ENCODE measurements at places on chromosomes 2 and 18. TPM values are rescaled to one million over a fixed set of nuclear protein-coding genes. Genes with fewer than 3 reads are reported as not detected.

The ABCB11 gene
- not detected for total RNA-seq

The YES1 gene
- total RNA-seq: 21.0 TPM

The VAMP5 gene
- 25.6 TPM for total RNA-seq

The FAM124B gene
- 7.9 TPM for total RNA-seq

DNA sequence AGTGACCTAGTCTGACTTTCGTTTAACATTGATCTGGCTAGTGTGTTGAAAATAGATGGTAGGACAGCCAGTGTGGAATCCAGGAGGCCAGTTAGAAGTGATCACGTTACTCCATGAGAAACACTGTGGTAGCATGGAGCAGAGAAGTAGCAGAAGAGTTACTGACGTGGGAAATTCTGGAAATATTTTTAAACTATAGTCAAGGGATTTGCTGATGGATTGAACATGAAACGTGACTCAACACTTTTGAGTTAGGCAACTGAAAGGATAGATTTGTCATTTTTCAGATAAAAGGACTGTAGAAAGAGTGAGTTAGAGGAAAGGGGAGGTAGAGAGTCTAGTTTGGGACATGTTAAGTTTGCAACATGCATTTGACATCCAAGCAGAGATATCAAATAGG, 130.4 kb downstream of the IRS1 start:
- no peak for DNase-seq

- no peak for DNase-seq
Observed at GRCh38 chr2:229126066-229126465, 145.0 kb downstream of the PID1 start.

- no peak for DNase-seq
Observed at GRCh38 chr2:84639751-84640150, 123.5 kb downstream of the DNAH6 start.

DNA sequence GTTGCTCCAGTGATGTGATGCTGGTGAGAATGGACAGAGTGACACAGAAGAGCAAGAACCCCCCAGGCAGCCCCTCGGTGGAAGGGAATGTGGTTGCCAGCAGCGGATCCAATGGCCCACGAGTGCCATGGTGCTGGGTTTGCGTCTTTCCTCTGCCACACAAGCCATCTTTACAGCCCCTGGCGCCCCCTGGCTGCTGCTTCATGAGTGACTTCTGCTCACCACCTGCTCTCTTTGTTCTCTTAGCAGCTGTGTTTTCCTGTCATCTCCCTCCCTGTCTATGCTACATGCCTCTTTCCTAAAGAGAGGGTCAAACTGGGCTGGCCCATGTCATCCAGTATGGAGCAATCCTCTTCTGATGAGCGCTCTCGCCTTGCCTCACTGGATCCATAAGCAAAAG, 300.0 kb upstream of the SMIM21 start:
- no peak for DNase-seq
